ENCODE measurements at places on chromosomes 16 and 17. TPM values are rescaled to one million over a fixed set of nuclear protein-coding genes. Genes with fewer than 3 reads are reported as not detected.

DNA sequence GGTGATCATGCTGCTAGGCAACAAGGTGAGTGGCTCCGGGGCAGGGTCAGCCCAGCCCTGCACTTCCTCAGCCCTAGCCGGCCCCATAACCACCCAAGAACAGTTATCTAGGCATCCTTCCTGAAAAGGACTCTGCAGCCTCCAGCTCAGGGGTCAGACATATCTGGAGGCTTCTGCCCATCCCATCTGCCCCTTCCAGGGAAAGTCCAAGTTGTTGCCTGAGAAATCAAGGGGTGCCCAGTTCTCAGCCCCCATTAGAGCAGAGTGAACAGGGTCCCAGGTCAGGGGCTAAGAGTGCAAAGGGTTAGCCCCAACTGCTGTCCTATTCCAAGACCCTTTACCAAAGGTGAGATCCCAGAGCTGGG is 4.1 kb upstream of the NHERF1 start:
- DNase-seq: no peak

GRCh38 chr16:8958344-8959167 is 5.2 kb downstream of the USP7 start:
- peak; percentile 77 for DNase-seq

Gene LYRM9
- 2.4 TPM for total RNA-seq

GRCh38 chr16:88045820-88046303 is 94.6 kb downstream of the BANP start:
- DNase-seq: no peak

DNA sequence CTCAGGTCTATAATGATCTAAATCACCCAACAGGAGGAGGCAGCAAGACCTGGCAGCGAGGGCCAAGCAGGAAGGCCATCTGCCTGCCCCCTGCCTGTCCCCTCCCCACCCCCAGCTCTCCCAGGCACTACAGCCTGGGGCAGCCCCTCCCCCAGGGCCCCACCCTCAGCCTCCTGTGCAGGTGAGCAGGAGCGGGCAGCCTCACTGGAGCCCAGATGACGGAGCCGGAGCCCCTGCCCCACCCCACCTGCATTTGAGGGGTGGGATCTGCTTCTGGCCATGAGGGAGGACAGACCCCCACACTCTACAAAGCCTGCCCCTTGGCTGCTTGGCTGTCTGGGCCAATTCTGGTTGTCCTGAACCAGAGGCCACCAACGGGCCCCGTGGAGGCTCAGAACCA is 12.4 kb upstream of the BAHCC1 start:
- DNase-seq: no peak

Gene CCDC40
- 0.37 TPM for total RNA-seq

Gene CYGB
- not detected for total RNA-seq

GRCh38 chr16:86672179-86672863 is 94.0 kb downstream of the FOXL1 start:
- DNase-seq: no peak

GRCh38 chr17:19485800-19486340 is 47.8 kb upstream of the SLC47A1 start:
- no peak for DNase-seq

Gene CDH1
- total RNA-seq: 1.4 TPM

DNA sequence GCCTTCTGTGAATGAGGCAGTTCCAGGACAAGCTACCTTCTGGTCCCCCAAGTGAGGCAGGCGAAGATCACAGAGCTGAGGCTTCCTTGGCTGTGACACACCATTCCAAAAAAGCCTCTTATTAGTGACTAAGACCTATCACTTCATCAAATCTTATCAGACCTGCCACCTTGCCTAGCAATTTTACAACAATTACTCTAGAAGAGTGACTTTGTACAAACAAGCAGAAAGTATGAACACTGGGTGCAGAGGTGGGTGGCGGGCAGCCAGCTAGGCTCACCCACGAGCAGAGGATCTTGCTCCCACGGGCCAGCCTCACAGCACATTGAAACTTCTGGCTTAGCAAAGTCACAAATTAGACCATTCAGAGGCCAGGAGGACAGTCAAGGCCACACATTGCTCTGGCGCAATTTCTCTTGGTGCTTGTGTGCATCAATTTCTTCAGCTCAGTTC is 2.2 kb upstream of the ICAM2 start:
- peak; percentile 67 for DNase-seq

GRCh38 chr16:85288869-85289660 is 176.8 kb upstream of the CIBAR2 start:
- DNase-seq: no peak

Gene UMOD
- not detected for total RNA-seq

Gene CEP295NL
- total RNA-seq: 0.56 TPM

Gene EFCAB13
- 1.1 TPM for total RNA-seq

Gene IGFBP4
- total RNA-seq: 113 TPM

DNA sequence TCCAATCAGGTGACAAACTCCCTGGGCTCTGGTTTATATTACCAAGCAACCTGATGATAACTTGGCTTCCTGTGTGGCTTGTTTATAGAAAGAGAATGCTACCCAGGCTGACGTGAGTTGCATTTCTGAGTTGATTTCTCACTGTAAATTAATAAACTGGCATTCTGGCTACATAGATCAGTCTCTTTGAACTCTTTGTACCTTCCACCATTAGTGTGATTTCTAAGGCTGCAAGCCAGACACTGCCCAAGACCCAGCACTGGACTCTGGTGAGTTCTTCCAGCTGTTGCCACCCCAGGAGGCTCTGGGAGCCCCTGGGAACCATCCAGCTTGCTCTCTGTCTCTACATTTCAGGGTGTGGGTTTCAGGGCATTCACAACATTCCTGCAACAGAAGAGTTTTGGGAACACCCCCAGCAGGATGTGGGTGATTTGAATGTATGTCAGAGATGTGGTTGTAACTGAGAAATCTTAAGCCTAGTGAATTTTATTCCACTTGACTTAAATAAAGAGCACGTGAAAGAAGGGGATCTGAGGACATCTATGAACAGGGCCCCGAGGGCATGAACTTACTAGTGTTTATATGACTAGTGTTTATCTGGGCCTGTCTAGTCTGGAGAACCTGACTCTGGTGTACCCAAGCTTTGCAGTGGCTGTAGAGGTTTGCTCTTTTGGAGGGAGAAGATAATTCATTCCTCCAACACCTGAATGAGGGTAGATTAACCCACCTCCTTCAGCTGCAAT is 30.3 kb upstream of the LRRC37A start:
- DNase-seq: peak; percentile 71

Gene ADGRG3
- total RNA-seq: not detected

Gene LITAFD
- total RNA-seq: not detected

DNA sequence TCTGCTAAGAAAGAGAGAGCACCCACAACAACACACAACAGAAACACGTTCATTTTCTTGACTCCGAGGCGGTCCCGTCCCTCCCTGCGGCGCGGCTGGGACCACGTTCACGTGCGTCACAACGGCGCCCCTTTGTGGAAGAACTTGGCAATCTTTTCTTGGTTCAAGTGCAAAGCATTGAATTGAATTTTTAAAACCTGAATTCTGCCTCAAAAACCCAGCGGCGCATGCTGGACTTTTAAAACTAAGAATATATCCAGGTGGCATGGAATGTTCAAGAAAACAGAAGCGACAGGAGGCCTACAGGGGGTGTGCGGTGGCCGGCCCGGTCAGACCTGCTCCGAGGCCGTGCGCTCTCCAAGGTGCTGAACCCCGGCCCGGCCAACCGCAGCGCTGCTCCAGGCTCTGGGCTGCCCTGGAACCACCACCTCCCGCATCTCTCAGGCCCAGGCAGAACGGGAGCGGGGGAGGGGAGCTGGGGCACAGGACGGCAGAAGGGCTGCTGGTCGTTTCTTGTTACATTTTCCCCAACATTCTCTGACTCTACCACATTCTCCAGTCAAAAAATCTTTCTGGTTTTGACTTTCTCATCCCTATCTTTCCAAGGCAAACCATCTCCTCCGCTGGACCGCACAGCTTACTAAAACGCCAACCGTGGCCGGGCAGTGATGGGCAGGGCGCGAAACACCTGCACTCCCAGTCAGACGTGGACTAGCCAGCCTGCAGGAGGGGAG is 3.4 kb upstream of the HEXD start:
- DNase-seq: peak; percentile 93

GRCh38 chr17:4146641-4147040 is 3.6 kb downstream of the CYB5D2 start:
- DNase-seq: no peak

DNA sequence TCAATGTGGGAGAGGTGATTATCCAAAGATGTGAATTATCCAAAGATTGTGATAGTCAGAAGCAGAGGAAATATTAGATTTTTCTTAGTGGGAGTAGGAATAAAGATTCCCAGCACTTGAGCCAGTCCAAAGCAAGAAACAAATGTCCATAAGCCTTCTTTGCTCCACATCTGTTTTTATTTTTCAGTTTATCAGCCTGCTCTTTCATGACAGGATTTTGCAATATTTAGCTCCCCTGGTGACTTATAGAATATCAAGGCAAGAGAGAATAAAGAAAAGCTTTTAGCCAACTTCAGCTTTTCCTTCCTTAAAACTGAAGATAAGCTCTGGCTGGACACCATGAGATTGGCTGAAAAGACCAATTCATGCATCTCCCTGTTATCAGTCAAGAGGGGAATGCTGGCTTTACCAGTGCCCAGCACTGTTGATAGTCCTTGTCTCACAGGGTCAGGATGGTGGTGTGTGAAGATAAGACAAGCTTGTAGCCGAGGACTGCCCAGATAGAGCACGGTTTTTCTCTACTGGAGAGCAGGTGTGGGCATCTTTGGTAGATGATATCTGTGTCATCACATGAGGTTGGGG is 706.5 kb downstream of the KCNJ2 start:
- no peak for DNase-seq

DNA sequence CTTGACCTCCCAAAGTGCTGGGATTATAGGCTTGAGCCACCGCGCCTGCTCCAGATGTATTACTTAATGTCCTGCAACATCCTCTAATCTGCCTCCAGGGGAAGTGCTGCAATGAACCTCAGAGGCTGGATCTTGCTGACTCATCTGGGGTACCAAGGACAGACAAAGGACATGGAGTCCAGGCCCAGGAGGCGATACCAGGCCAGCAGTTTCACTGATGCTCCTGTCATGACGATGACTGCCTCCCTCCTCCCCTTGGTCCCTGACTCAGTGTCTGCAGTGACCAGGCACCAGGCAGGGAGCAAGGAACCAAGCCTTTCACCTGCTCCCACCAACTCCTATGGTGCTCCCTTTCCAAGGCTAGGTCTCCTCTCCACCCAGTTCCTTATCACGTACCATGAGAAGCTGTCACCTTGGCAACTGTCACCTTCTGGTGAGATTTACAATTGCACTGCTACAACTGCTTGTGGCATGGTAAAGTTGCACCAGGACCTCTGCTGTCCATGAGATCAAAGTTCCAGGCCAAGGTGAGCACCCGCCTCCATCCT is 21.6 kb upstream of the PHOSPHO1 start:
- DNase-seq: no peak

- no peak for DNase-seq
Observed at GRCh38 chr17:32882734-32883133, 5.8 kb upstream of the MYO1D start.

GRCh38 chr17:55545806-55546205 is 34.6 kb upstream of the SMIM36 start:
- DNase-seq: no peak

DNA sequence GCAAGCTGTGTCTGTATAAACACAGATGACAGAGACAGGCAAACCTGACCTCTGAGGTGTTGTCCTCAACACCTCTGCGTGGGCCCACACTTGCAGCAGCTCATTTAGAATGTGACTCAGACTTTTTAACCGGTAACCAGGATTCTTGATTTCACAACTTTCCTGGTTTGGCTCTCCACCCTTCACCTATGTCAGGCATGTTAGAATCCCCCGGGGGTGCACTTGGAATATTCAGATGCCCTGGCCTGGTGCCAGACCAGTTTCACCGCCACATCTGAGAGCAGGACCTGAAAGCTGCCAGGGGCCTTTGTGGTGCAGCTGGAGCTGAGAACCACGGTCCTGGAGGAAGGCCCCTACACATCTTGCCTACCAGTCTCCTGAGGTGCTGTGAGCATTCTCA is 4.8 kb downstream of the DHODH start:
- no peak for DNase-seq

DNA sequence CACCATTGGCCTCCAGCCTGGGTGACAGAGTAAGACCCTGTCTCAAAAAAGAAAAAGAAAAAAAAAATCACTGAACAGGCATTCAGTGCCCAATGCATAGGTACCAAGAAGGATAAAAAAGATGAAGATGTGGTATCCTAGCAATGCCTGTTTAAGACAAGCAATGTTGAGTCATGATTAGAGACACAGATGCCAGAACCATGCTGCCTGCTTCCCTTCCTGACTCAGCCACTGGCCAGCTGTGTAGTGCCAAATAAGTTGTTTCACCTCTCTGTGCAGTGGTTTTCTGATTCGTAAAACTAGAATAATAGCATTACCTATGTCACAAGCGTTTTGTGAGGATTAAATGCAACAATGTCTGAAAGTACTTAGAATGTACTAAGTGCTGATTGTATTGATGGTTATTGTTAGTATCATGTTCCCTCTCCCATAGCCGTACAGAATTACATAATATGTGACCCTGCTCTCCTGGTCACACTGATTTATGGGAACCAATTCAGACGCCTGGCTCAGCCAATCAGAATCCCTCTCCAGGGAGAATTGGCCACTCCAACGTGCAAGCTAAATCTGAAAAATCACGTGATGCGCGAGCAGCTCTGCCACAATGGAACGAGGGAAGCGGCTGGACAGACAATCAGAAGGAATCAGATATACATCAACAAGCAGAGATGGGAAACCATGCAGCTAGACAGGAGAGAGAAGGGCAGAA is 241.9 kb downstream of the SLC39A11 start:
- DNase-seq: no peak

- no peak for DNase-seq
Observed at GRCh38 chr16:81639931-81640680, 139.0 kb upstream of the PLCG2 start.

- peak; percentile 85 for DNase-seq
Observed at GRCh38 chr17:42403150-42403549, 14.9 kb upstream of the STAT3 start.

DNA sequence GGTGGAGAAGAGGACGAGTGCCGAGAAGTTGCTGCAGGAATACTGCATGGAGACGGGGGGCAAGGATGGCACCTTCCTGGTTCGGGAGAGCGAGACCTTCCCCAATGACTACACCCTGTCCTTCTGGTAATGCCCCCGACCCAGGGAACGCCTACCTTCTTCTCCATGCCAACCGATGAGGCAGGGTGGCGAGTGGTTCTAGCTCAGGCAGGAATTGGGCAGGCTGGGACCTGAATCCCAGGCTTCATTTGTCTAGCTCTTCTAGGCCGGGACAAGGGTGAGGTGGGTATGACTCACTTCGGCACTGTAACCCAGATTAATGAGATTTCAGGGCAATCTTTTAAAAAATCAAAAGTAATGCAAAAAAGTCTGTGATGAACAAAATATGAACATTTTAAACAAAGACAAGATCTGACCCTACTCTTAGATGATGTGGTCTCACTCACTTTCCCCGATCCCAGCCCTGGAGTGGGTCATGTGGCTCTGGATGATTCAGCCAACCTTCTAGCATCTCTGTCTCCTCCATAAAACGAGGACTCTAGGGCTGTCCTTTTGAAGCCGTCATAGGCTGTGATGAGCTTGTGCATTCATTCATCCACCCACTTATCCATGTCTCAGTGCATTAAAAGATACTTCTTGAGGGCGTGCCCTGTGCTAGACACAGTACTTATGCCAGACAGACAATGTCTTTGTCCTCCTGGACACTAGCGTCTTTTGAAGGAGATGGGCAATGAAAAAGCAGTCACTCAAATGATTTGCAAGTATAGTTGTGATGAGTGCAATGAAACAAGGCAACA is 102.6 kb downstream of the SDR42E1 start:
- DNase-seq: no peak

- DNase-seq: no peak
Observed at GRCh38 chr17:2102931-2103809, 48.3 kb downstream of the HIC1 start.

- no peak for DNase-seq
Observed at GRCh38 chr16:2358811-2359210, 18.3 kb upstream of the ABCA3 start.

Data from activated CD4-positive, alpha-beta T cell treated with anti-CD3 and anti-CD28 coated beads, Interleukin-2, amount 10 ng/mL, durations not matched to agents 24 days and 14 days (primary cell).